ENCODE measurements at places on chromosomes 5 and 9.

DNA sequence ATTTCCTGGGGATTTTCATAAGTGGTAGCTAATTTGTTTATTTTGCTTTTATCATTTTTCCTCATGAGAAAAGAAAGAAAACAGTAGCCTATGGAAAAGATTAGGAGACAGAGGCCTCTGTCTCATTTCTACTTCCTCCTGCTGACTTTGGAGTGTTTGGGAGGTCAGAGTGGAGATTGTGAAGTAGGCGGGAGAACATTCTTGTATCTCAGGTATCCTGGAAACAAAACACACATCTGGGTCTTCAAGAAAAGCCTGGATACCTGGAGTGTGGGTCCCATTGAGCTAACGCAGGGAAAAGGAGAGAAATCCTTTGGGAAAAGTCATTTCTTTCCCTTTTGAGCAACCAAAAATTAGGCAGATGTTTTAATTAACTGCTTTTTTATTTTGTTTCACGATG, 161.5 kb upstream of the DMAC1 start:
- DNase-seq, result no peak

- no peak for DNase-seq
These were observed 10.8 kb downstream of the LCN9 start for GRCh38 chr9:135673941-135674340.

DNA sequence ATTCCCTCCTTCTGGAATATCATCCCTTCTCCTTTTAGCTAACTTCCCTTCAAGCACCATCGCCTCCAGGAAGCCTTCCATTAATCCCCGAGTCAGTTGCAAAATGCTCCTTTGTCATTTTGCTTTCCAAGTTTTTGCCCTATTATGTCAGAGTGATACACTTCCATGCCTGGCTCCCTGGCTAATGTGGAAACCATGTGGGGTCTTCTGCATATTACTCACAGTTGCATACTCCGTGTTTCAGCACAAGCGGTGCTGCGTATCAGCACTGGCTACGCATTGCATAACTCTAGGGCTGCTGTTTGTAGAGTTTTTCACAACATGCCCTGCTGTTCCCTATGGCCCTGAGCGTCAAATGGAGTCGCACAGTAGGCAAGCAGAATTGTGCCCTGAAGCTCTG, 1.9 kb downstream of the TEX53 start:
- DNase-seq, result no peak

- no peak for DNase-seq
These were observed 1.9 kb upstream of the TRIM32 start for GRCh38 chr9:116685166-116685565.
